Right ventricle myocardium superior (tissue), 1 donor: ENCODE measurements at places on chromosomes 11 and 22. TPM values are rescaled to one million over a fixed set of nuclear protein-coding genes. Genes with fewer than 3 reads are reported as not detected.

The CDC42BPG gene
- total RNA-seq: 0.35 TPM

The NLRX1 gene
- 34.0 TPM for total RNA-seq

GRCh38 chr11:132318421-132319157 lies 948.2 kb downstream of the NTM start:
- DNase-seq: no peak

- DNase-seq: no peak
These were observed 35.1 kb downstream of the FLI1 start for GRCh38 chr11:128728767-128729587.
